Panc1 (cell line): ENCODE measurements at places on chromosomes 3 and 15. TPM values are rescaled to one million over a fixed set of nuclear protein-coding genes. Genes with fewer than 3 reads are reported as not detected.

The FGF7 gene
- total RNA-seq = not detected

The PLS1 gene
- total RNA-seq = 36.1 TPM

The KIF15 gene
- 12.2 TPM for total RNA-seq

The GPR160 gene
- 0.18 TPM for total RNA-seq

The ABHD2 gene
- total RNA-seq = 95.0 TPM

The EIF3J gene
- total RNA-seq = 128 TPM

The SNTN gene
- not detected for total RNA-seq

The GABRR3 gene
- not detected for total RNA-seq

The EPB42 gene
- total RNA-seq = 0.10 TPM

The FANCD2OS gene
- total RNA-seq = not detected

The GNB4 gene
- total RNA-seq = 26.7 TPM

DNA sequence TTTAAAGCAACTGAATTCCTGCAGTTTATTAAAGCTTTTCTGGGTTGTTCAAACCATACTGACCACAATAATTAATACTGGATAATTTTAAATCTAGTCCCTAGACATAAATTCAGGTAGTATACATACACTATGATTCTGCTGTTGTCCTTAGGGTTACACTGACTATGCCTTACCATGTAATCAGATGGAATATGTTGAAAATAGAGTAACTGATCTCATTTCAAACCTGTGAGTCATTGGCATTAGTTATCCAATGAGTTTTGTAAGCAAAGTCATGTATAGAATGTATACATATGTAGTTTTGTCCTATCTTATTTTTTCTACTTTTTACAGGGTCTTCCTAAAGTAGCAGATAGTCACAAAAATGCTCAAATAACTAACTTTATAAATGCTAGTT lies 517.1 kb upstream of the CCDC54 start:
- DNase-seq = no peak

GRCh38 chr3:9032231-9032777 lies 69.0 kb upstream of the RAD18 start:
- no peak for DNase-seq

DNA sequence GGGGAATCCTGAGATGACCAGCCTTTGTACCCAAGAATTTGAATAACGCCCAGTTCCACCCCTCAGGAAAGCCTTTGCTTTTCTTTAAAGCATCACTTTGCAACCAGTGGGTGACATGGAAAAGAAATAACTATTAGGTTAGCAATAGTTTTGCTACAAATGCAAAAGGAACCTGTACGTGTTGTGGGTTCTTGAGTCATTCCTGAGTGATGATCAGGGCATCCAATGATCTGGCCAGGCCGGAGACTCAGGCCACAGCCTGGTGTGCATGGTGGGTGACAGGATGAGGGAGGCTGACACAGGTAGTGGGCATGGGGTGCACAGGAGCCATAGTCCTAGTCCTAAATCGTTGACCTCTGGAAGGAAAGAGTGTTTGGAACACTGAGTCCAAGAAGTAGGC lies 321.4 kb upstream of the IL12A start:
- no peak for DNase-seq

DNA sequence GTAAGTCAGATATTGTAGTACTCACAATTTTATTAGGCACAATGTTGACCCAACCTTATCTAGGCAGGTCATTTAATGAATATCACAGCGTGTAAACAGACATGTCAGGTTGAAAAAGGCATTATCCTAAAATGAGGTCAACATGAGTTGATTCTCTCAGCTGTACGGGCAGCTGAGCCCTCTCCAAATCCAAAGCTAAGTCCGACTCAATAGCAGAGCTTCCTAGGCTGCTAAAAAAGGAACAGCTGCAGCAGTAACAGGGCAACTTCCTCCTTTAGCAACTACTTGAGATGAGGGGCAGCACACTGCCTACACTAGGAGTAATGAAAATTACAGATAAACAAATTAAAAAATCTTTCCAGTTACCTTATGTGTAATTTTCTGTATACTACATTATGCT lies 189.2 kb downstream of the CADM2 start:
- DNase-seq = no peak

- no peak for DNase-seq
Measured at GRCh38 chr3:140236836-140237501, 302.0 kb downstream of the CLSTN2 start.

DNA sequence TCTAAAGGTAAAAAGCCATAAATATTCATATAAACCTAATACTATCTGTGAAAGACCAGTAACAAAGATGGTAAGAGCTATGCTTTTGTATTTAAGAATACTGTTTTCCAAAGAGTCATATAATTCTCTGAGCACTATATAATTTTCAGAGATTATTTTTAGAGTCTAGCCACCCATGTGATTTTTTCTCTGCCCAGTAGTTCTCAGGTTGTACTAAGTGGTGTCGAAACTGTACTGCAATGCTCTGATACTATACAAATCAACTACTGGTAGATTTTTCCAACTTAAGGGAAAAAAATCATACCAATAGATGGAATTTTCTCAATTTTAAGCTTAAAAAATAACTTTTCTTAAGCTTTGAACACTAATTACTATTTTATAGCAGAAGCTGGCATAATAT lies 104.8 kb downstream of the MYO5A start:
- DNase-seq = no peak

DNA sequence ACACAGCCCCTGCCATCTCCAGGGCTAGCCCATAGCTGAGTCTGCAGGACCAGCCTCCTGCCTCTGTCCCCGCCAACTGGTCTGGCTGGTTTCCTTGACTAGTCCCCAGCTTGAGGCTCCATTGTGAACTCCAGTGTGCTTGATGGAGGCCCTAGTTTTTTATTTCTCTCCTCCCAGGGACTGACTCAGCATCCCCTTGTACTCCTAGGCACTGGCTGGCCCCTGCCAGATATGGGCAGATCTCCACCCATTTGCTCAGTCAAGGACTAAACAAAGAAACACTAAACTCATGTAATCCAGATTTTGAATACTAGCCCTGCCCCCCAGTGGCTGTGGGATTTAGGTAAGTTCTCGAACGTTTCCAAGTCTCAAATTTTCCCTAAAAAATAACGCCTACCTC lies 415.4 kb upstream of the RORA start:
- DNase-seq = no peak

- DNase-seq = no peak
Measured at GRCh38 chr3:62493109-62493801, 119.9 kb upstream of the FEZF2 start.

- no peak for DNase-seq
Measured at GRCh38 chr3:106575029-106575428, 706.2 kb upstream of the CBLB start.

GRCh38 chr3:187328691-187329090 lies 37.2 kb upstream of the MASP1 start:
- no peak for DNase-seq

DNA sequence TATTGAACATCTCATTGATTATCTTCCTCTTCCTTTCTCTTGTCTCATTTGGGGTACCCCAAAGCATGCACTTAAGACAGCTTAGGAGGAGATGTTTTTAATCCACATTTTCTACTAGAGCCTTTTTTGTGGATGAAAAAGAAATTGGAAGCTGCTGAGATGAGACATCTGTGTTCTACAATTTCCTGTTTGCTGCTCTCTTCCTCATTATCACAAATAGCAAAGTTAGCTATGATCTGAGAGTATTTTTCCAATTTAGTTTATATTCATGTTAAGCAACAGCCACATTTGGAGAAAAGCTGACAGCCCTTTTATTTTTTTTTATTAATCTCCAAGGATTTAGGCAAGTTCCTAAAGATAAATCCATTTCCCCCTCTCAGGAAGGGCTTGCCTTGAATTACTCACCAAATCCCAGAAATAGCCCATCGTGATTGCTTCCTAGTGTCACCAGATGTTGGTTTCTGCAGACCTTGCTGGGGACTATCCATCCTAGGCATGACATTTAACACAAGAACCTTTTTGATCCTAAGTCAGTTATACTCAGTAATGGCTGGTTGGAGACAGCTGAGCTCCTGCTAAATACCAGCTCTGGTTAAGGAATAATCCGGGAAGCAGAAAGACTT lies 70.8 kb upstream of the FILIP1L start:
- no peak for DNase-seq

DNA sequence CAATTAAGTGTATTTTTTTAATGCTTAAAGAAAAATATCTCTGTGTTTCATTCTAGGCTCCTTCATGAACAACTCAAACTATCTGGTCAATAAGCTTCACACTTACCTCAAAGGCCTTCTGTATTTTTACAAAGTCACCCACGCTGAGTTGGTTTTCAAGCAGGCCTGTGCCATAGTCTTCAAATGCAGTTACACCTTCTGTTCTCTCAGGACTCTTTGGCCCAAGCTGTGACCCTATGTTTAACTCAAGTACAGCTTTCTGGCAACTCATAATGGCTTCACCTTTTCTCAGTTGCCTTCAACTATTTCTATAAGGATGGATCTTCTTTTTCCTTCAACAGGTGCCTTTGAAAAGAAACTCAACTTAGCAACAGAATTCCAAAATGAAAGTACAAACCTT lies 587 bp downstream of the WDR49 start:
- DNase-seq = no peak

GRCh38 chr3:195005251-195005620 lies 265.7 kb downstream of the XXYLT1 start:
- DNase-seq = no peak

DNA sequence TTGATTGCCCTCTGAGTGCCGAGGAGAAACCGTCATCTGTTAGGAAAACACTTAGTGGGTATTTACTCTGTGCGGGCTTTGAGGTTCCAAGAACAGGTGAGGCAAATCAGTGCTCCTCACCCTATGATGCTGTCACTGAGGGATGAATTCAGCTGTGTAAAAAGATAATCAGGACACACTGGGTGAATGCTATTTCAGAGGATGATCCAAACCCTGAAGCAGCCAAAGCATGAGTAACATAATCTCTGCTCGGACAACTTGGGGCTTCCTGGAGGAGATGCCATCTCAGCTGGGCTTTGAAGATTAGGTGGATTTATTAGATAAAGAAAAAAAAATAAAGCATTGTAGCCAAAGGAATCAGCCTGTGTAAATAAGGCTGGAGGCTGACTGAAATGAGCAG lies 10.5 kb upstream of the GADL1 start:
- no peak for DNase-seq

- no peak for DNase-seq
Measured at GRCh38 chr15:23083115-23083514, 43.7 kb upstream of the TUBGCP5 start.

DNA sequence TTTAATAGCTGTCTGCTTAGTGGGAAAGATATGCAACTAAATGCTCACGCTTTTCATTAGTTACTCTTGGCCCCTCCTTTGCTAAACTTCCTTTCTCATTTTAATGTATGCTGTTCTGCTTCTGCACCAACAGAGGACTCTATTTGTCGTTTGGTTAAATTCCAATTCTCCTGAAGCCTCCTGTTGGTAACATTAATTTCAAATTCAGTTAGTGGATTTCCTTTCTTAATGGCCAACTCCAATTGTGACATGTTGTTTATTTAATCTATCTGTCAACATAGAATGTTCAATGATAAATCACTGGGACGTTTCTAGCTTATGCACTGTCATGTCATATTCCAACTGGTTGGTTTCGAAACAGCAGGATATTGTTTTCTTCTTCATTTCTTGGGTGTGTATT lies 467.4 kb upstream of the BCHE start:
- no peak for DNase-seq

DNA sequence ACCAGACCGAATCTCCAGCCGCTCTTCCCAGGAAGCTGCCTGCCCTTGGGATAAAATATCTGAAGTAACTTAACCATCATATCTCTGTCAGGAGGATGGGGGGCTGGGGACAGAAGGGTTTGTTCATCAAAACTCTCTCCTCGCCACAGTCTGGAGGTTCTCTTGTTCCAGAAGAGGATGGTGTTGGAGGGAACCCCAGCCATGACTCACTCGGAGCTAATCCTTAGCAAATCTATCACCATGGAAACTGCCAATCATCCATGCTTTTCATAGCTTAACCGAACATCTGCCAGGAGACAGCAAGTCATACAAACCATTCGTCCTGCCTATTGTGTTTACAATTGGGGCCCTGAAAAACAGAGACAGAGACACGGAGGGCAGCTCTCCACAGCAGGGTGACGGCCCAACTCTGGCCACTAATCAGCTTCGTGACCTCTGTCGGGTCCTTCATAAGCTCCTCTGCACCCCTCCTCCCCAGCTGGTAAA lies 73.8 kb upstream of the HEG1 start:
- DNase-seq = no peak
